M059J (cell line): ENCODE measurements at places on chromosomes 2 and 18. TPM values are rescaled to one million over a fixed set of nuclear protein-coding genes. Genes with fewer than 3 reads are reported as not detected.
A peak's percentile ranks its signal among the peaks of the same experiment; 100 is the strongest.

Gene SLC4A3
- 1.2 and 2.6 TPM in 2 replicates for total RNA-seq

Gene CHST9
- total RNA-seq, result not detected in 2 replicates

Gene EGR4
- total RNA-seq, result not detected in 2 replicates

GRCh38 chr2:95377216-95378123, 25.0 kb upstream of the FAHD2A start:
- no peak for DNase-seq

GRCh38 chr18:26714739-26715138, 150.8 kb downstream of the AQP4 start:
- DNase-seq, result peak; percentile 34

DNA sequence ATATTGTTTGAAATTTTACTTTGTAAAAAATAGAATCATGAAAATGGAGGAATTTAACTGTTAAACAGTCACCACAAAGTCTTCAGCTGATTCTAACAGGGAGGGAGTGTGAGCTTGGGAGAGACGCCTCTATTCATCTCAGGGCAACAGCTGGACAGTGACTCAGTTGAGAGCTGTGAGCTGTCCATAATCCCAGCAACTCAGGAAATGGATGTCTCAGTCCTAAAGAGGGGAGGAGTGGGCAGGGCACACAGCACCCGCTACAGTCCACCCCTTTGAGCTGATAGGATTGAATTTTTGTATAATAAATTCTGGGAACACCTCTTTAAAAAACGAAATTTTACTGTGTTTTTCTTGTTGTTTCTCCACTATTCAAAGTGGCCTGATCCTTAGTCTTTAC, 255.1 kb upstream of the THUMPD2 start:
- peak; percentile 75 for DNase-seq

GRCh38 chr2:171309455-171310286, 124.1 kb downstream of the METTL8 start:
- DNase-seq, result no peak

DNA sequence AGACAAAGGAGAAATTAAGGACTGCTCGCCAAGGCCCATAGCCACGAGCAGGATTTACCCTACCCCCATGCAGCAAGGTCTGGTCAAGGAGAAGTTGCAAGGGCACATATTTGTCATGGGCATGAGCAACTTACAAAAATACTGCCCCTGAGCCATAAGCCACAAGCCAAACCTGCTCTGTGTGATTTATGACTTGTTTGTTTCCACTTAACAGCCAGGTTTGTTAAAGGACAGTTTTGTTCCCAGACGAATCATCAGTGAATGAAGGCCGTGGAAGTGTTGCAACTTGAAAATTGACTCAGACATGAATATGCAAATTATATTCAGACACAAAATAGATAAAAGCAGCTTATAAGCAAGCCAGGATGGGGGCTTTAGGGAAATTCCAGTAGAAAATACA, 31.3 kb upstream of the EVA1A start:
- DNase-seq, result peak; percentile 99

Gene GBX2
- 0.96 and 6.6 TPM in 2 replicates for total RNA-seq

DNA sequence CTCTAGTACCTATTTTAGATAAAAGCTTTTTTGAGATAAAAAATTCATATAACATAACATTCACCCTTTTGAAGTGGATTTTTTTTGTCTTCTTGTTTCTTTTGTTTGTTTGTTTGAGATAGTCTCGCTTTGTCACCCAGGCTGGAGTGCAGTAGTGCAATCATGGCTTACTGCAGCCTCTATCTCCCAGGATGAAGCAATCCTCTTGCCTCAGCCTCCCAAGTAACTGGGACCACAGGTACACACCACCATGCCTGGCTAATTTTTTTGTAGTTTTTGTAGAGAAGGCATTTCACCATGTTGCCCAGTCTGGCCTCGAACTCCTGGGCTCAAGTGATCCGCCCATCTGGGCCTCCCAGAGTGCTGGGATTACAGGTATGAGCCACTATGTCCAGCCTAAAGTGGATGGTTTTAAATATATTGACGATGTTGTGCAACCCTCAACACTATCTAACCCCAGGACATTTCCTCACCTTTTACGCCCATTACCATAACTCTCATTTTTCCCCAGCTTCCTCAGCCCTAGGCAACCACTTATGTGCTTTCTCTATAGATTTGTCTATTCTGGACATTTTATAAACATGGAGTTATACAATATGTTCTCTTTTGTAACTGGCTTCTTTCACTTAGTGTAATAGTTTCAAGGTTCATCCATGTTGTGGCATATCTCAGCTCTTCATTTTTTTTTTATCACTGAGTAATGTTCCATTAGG, 38.8 kb downstream of the CTIF start:
- DNase-seq, result no peak

- peak; percentile 69 for DNase-seq
Measured at GRCh38 chr2:120243211-120243610, 9.4 kb upstream of the RALB start.

DNA sequence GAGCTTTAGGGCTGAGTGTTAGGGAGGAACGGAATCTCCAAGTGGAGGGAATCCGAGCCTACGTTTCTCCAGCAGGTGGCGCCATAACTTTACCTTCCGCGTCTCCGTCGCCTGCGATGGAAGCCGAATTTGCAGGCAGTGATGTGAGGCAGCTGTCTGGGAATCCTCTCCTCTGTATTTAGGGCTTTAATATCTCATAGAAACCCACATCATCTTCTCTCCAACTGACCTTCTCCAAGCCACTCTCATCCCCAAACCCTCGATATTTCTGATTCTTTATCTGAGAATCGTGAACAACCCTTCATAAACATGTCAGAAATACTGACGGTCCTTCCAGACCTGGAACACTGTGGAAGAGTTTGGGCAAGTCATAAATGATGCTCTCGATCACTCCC, 27.5 kb downstream of the SIX2 start:
- peak; percentile 56 for DNase-seq

Gene RESP18
- not detected in 2 replicates for total RNA-seq

DNA sequence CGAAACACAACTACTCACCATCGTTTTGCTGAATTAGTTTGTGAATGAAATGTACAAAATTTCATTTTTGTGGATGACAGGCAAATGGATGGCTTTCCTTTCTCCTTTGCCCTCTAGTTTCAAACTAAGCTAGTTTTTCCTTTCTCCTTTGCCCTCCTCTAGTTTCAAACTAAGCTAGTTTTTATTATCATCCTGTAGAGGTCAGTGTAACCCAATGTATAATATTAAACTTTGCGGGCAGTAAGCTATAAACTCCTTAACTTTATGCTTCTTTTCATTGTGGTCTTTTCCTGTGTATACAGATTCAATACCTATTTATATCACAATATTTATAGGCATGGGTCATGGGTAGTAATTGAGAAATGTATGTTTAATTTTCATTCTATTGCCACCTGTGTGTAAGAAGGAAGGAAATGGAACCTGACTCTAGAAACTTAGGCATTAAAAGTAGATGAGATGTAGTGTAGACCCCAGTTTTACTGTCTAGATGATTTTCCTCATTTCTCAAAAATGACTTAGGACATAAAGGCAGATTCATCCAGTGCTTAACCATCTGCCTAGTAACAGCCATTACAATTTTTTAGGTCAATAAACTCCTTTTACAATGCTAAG, 58.1 kb downstream of the MAP3K19 start:
- DNase-seq, result peak; percentile 28

Gene CD8B2
- 0.10 TPM in 1 of 2 replicates, not detected in the other for total RNA-seq

DNA sequence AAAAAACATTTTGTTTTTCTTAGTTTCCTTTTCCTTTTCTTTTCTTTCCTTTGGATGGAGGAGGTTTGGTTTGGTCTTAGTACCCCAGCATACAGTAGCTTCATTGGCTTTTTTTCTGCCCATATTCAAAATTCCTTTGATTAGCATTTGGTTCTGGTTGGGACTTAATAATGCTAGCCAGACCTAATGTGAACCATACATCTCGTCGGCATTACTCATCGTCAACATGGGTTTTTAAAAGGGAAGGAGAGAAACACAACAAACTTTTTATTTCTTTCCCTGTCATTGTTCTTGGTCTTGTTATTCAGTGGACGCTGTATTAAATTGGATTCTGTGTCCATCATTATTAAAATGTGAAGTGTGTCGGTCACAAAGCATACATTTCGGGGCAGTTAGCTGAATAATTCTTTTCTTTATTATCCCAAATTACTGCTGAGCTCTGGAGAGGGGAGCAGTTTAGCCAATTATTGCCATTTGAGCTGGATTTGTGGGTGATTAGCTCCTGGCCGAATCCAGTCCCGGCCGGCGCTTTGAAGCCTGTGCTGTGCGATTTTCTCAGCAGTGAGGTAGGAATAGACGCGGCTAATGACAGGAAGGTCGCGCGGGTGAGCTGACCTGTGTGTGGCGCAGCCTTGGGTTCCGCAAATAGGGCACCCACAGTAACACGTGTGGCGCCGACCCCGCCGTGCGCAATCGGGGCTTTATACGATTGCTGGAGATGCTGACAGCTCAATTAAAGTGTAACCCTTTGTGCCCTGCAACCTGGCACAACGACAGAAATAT, 303.3 kb downstream of the GBX2 start:
- DNase-seq, result no peak

GRCh38 chr2:232275670-232276069, 102.9 kb upstream of the ALPP start:
- no peak for DNase-seq

GRCh38 chr2:168084288-168084687, 163.1 kb downstream of the STK39 start:
- no peak for DNase-seq

DNA sequence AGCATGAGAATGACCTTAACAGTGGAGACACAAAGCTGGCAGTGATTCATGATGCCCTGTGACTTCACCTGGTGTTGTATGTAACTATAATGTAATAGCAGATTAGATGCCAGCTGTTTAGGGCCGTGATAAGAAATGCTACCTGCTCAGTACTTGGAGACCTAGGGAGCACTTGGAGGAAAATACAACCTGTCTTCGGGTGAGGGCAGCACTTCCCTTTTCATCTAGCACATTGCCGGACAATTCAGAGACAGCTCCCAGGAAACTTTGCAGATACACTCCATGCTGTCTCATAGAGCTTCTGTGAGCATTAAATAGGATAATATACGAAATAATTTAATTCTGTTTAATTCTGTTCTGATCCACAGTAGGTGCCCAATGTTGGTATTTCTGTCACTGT, 668.5 kb downstream of the TSN start:
- DNase-seq, result no peak

DNA sequence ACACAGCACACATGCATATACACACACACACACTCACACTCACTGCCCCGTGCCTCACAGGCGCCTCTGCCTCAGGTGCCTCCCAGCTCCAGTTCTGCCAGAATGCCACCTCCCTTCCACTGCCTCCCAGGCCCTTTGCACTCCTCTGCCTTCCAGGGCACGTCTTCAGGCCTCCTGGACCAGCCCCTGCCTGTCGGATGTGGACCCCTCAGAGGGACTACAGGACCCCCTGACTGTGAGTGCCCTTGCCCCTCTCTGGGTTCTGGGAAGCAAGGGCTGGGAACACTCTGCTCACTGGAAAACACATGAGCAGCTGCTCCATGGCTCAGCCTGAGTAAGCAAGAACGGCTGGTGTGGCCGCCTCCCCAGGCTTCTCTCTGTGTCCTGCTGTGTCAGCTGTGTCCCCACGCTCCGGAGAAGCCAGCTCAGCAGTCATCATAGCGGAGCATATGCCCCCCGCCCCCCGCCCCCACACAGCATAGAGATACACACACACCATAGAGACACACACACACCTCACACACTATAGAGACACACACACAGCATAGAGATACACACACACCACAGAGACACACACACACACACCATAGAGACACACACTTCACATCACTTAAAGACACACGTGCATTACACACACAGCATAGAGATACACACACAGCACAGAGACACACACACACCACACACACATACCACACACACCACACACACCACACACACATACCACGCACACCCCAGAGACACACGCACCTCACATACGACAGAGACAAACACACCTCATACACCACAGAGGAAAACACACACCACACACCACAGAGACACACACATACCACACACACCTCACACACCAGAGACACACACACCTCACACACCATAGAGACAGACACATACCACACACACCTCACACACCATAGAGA, 271.3 kb downstream of the CYRIA start:
- no peak for DNase-seq

- DNase-seq, result no peak
Measured at GRCh38 chr2:8594731-8595427, 87.0 kb upstream of the ID2 start.

- no peak for DNase-seq
Measured at GRCh38 chr2:406876-407275, 119.0 kb upstream of the ALKAL2 start.

GRCh38 chr2:239879423-239880084, 145.6 kb downstream of the NDUFA10 start:
- no peak for DNase-seq

- DNase-seq, result peak; percentile 63
Measured at GRCh38 chr2:132593171-132593570, 76.8 kb downstream of the LYPD1 start.

GRCh38 chr2:120398996-120399888, 53.3 kb downstream of the INHBB start:
- DNase-seq, result peak; percentile 87

DNA sequence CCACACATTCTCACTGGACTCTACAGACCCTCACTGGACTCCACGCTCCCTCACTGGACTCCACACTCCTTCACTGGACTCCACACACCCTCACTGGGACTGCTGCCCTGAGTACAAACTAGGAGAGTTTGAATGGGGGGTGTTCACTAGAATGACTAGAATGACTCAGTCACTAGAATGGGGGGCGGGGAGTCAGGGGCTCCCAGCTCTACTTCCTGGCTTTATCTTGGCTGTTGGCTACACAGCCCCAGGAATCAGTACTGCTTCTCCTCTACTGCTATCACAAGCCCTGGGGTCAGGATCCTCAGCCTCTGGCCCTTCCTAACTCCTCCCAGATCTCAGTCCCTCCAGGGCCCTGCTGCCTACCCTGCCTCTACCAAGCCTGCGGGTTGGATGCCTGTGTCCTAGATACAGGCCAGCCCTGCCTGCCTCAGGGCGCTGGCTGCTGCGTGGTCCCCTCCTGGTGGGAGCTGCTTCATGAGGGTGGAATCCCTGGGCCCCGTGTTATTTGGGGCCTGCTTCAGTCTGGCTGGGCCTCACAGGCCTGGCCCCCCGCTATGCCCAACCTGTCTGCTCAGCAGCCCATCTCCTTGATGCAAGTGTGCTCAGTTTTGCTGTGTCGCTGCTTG, 7.8 kb downstream of the PTMA start:
- DNase-seq, result peak; percentile 76

Gene G6PC2
- total RNA-seq, result not detected in 2 replicates

Gene VWA3B
- total RNA-seq, result not detected in 2 replicates

GRCh38 chr2:12071318-12071717, 324.9 kb downstream of the LPIN1 start:
- no peak for DNase-seq

Gene ADGRF3
- 0.10 and 0.12 TPM in 2 replicates for total RNA-seq

DNA sequence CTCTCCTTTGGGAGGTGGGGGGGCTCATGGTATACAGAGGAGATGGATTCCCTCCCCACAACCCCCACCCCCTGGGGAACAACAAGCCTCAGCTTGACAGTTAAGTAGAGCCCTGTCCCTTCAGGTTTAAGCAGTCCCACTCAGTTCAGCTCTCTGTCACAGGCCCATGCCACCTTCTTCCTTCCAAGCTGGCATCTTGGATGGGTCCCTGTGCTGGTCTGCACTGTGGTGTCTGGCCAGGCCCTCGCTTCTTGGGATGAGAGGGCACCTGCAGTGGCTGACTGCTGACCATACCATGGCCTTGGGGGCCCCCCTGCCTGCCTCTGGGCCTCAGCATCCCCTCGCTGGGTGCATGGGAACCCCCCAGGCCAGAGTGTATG, 20.4 kb upstream of the GPR17 start:
- DNase-seq, result no peak

Gene CABLES1
- total RNA-seq, result 5.0 and 9.0 TPM in 2 replicates
